ENCODE measurements at places on chromosomes 3 and 15.

DNA sequence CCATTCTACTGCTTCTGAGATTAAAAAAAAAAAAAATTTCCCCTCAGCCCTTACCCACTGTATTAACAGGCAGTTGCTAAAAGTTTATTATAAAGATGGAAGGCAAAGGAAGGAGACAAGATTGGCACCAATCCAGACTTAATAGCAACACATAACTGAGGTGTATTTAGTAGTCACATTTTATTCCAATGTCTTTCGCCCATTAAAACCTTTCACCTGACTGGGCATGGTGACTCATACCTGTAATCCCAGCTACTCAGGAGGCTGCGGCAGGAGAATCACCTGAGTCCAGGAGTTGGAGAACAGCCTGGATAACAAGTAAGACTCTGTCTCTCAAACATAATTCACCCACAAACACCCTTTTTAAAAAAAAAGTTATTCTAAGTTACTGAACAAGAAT is 4.4 kb downstream of the ACAP2 start:
- no peak for DNase-seq

GRCh38 chr3:157238457-157238856 is 78.5 kb upstream of the CCNL1 start:
- no peak for DNase-seq

DNA sequence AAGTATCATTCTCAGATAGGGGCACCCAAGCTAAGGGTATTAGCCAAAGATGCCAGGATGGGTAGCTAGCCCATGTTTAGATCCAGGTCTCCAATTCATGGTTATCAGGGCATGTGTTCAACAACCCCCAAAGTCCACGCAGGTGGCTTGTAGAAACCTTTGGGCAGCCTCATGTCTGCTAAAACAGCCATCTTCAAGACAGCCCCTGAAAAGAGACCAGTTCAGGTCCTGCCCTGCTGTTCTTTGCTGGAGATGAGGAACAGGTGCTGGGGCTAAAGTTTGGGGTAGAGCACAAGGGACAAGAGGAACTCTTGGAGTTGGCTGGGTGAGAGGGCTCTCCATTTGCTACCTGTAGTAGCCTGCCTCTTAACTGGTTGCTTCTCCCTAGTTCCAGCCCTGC is 4.6 kb downstream of the PPM1M start:
- no peak for DNase-seq

GRCh38 chr3:127677541-127678314 is 5.0 kb downstream of the ABTB1 start:
- DNase-seq, result no peak

DNA sequence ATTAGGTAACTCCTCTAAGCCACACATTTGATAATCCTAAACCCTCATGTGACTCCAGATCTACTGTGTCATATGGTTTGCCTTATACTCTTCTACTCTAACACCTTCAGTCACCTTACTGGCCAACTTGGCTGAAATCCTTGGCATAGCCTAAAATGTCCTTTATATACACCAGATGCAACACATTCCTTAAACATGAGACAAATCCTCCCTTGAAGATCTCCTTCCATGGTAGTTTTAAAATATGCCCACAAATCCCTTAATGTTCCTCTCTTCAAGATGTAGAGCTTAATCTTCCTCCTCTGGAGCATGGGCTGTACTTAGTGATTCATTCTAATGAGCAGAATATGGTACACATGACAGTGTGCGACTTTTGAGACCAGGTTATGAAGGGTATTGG is 238.9 kb downstream of the SUCLG2 start:
- DNase-seq, result no peak

DNA sequence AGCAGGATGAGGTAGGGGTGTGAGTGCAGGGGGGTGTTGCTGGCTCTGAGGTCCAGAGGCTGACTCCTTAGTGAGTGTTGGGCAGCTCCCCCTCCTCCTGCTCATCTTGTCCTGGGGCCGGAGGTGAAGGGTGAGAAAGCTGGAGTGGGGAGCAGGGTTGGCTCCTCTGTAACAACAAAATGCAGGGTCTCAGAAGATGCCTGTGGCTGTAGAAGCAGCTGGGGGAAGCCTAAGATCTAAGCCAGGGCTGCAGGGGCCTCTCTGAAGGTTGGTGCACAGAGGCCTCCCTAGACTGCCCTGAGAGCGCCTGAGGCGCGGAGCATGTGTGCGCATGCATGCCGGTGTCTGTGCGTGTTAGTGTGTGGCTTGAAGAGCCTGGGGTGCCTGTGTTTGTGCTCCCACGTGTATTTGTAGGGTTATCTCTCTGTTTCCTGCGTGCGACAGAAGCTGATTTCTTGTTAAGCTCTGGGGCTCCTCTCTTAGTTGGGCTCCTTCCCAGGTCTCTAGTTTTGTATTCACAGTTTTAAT is 5.3 kb upstream of the HDAC11 start:
- no peak for DNase-seq

GRCh38 chr3:122929188-122930062 is 98.1 kb downstream of the SEMA5B start:
- DNase-seq, result no peak

DNA sequence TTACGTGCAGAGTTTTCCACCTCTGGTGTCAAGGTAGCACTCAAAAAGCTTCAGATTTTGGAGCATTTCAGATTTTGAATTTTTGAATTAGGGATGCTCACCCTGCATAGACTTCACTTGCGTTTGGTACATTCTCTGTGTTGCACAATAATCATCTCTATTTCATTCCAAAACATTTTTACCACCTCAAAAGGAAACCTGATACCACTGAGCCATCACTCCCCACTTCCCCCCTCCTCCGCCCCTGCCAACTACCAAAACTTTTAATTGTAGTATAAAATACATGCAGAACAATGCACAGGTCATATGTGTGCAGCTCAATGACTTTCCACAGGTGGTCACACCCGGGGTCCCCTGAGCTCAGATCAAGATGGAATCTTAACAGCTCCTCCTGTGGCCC is 208.8 kb downstream of the SV2B start:
- DNase-seq, result no peak

DNA sequence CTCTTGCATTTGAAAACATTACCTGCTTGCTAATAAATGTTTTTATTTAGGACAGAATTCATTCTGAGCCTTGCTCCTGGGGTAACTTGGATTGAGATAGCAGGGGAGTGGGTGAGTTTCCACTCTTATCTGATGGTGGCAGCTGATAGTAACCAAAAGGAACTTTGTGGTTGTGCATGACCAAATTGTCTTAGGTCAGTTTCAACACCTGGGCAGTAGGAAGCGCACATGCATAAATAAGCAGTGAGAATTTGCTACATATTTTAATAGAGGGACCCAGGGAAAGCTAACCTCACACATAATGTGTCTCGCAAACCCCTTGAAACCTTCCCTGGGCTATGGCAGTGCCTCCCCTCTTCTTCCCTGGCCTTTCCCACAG is 65.4 kb upstream of the XCR1 start:
- DNase-seq, result no peak
